ENCODE measurements at places on chromosomes 12 and 14. TPM values are rescaled to one million over a fixed set of nuclear protein-coding genes. Genes with fewer than 3 reads are reported as not detected.

The RFX4 gene
- not detected for polyA plus RNA-seq

The TSPAN19 gene
- not detected for polyA plus RNA-seq

DNA sequence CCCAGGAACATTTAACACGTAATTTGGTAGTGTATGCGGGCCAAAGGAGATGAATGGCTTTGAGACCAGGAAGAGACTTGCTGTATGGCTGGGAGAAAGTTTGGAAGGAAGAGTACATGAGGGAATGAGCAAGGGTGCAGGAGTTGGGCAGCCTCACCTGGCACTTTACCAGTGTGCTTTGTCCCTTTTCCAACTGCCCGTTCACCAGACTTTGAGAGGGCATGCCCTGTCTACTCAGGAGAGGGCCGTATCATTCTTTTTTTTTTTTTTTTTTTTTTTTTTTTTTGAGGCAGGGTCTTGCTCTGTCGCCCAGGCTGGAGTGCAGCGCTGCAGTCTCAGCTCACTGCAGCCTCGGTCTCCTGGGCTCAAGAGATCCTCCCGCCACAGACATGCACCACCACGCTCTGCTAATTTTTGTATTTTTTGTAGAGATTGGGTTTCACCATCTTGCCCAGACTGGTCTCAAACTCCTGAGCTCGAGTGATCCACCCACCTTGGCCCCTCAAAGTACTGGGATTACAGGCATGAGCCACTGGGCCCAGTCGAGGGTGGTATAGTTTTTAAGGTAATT, 6.5 kb downstream of the DYNC1H1 start:
- peaks cover 54% of the 10 kb centered on the region for H3K4me1 ChIP-seq
- no peaks in the 10 kb centered on the region for H3K27me3 ChIP-seq
- H3K4me3 ChIP-seq = no peak overlapping the region
- DNase-seq = no peak
- H3K36me3 ChIP-seq = peaks cover 3% of the 10 kb centered on the region

The RPS6KA5 gene
- polyA plus RNA-seq = 29.7 TPM

The FAM90A1 gene
- polyA plus RNA-seq = not detected

DNA sequence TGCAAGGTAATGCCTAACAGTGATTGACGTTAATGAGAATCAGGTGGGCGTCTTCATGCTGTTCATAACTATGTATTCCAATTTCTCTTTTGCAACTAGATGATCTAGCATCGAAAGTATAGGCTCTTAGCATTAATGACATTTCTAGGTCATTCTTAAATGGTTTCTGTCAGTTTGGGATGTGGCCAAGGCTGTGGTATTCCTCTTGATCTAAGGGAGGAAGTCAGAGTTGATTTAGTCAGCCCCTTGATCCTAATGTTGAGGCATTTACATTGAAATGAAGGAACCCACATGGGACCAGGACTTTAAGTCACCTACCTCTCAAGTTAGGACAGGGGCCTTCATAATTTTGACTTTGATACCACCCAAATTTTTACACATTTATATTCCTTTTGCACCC, 448.1 kb downstream of the NPAS3 start:
- DNase-seq = no peak
- H3K27me3 ChIP-seq = no peaks in the 10 kb centered on the region
- no peak overlapping the region for H3K27ac ChIP-seq
- H3K36me3 ChIP-seq = no peaks in the 10 kb centered on the region

GRCh38 chr12:105922670-105923102, 216.1 kb downstream of the NUAK1 start:
- H3K4me3 ChIP-seq = no peak overlapping the region
- no peak for DNase-seq
- no peaks in the 10 kb centered on the region for H3K36me3 ChIP-seq
- no peaks in the 10 kb centered on the region for H3K4me1 ChIP-seq
- no peak overlapping the region for H3K27ac ChIP-seq

- no peak for DNase-seq
- no peak overlapping the region for H3K4me3 ChIP-seq
- no peaks in the 10 kb centered on the region for H3K36me3 ChIP-seq
- no peak overlapping the region for H3K27ac ChIP-seq
- H3K4me1 ChIP-seq = no peaks in the 10 kb centered on the region
Measured at GRCh38 chr12:96710127-96710745, 196.8 kb upstream of the NEDD1 start.

GRCh38 chr12:10365696-10366405, 24.0 kb downstream of the KLRK1 start:
- peaks cover 16% of the 10 kb centered on the region for H3K4me1 ChIP-seq
- no peaks in the 10 kb centered on the region for H3K36me3 ChIP-seq
- no peak for DNase-seq
- H3K4me3 ChIP-seq = peak overlapping the region; percentile 95
- no peaks in the 10 kb centered on the region for H3K27me3 ChIP-seq

- peaks cover 14% of the 10 kb centered on the region for H3K36me3 ChIP-seq
Measured at GRCh38 chr12:50195832-50196231, 28.7 kb upstream of the CERS5 start.

DNA sequence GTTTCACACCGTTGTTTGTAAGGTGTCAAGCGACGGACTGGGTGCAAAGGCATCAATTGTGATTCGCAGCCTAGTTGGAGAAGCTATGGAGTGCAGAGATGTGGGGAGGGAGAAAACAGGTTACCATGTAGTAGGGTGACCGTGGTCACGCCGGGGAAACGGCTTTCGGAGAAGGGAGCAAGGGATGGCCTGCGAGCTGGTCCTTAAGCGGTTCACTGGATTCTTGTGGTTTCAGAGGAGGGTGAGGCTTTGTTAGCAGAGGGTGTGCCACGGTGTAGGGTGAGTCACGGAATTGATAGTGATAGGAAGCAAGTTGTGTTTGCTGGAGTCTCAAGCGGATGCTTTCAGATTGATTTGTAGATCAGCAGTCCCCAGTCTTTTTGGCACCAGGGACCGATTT, 2.3 kb downstream of the PIWIL1 start:
- H3K36me3 ChIP-seq = no peaks in the 10 kb centered on the region
- no peak for DNase-seq
- H3K27me3 ChIP-seq = no peaks in the 10 kb centered on the region

DNA sequence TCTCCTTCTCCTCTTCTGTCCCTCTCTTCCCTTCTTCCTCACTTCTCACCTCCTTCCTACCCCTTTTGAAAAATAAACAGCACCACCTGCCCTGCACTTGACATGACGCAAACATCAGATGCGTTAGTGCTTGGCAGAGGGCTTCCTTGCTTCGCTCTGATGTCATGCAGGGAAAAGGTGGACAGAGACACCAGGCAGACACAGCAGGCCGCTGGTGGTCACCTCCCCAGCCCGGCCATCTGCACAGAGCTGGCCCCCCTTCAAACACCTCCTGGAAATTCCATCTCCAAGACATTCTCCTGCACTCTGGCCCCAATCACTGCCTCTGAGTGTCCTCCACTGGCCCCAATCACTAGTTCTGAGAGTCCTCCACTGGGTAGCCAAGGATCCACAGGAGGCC, 353.6 kb downstream of the MED13L start:
- H3K36me3 ChIP-seq = no peaks in the 10 kb centered on the region
- H3K4me3 ChIP-seq = no peak overlapping the region
- H3K27ac ChIP-seq = no peak overlapping the region
- DNase-seq = no peak

- no peaks in the 10 kb centered on the region for H3K36me3 ChIP-seq
- H3K4me1 ChIP-seq = peaks cover 97% of the 10 kb centered on the region
- H3K4me3 ChIP-seq = no peak overlapping the region
- H3K27ac ChIP-seq = peak overlapping the region; percentile 91
- H3K27me3 ChIP-seq = no peaks in the 10 kb centered on the region
Measured at GRCh38 chr12:47811581-47812484, 7.9 kb downstream of the HDAC7 start.

GRCh38 chr12:109523071-109523470, 45.6 kb downstream of the UBE3B start:
- H3K36me3 ChIP-seq = peaks cover 78% of the 10 kb centered on the region
- H3K4me1 ChIP-seq = no peaks in the 10 kb centered on the region
- no peak overlapping the region for H3K27ac ChIP-seq
- DNase-seq = no peak

The C3AR1 gene
- polyA plus RNA-seq = 10.6 TPM

- no peaks in the 10 kb centered on the region for H3K36me3 ChIP-seq
- H3K27me3 ChIP-seq = no peaks in the 10 kb centered on the region
- H3K27ac ChIP-seq = no peak overlapping the region
- H3K4me1 ChIP-seq = no peaks in the 10 kb centered on the region
- DNase-seq = no peak
Measured at GRCh38 chr12:29907461-29907860, 123.7 kb upstream of the TMTC1 start.

Measured in CD4-positive, alpha-beta memory T cell (primary cell).